Coronary artery (tissue), 2 donors: ENCODE measurements at places on chromosomes 6 and 20.

GRCh38 chr20:49661560-49662329, 51.9 kb downstream of the B4GALT5 start:
- no peak for DNase-seq

- DNase-seq = no peak
Measured at GRCh38 chr20:19838468-19838867, 80.4 kb downstream of the RIN2 start.

GRCh38 chr6:48542191-48542590, 431.2 kb upstream of the PTCHD4 start:
- DNase-seq = no peak

DNA sequence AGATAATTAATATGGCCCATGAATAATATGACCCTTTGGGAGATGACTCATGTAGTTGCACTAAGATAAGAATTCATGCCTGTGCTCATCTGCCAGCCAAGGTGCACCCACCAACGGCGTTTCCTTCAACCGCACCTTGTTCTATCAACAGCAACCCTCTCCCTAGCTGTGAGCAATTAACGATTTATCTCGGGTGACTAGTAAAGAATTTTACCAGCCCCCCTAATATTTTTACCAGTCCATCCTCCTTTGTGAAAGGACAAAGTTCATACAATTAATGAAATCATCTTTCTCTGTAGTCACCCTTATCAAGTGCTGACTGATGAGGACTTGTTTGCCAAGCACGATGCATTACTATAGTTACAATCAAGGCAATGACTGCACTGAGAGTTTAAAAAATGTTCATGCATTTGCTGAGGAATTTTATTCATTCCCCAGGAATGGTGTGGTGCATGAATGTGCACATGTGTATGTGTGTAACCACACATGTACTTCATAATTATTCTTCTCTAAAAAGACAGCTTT, 118.7 kb downstream of the SMOC2 start:
- DNase-seq = no peak

- DNase-seq = no peak
Measured at GRCh38 chr20:32638848-32639247, 34.9 kb downstream of the C20orf203 start.

DNA sequence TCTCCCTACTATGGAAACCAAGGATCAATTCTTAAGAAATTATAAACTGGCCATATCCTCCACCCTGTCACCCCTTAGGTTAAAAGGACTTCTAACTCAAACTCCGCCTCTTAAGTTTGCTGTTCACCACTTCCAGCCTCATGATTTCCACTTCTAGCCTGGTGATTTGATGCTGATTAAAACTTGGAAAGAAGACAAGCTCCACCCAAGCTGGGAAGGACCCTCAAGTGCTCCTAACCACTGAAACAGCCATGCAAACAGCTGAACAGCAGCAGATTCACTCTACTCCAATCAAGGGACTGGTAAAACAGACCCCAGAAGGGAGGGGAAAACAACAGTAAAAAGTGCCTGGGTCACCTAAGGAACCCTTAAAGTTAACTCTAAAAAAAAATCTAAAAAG, 10.3 kb downstream of the LCA5 start:
- DNase-seq = no peak

- DNase-seq = no peak
Measured at GRCh38 chr6:27332692-27333641, 20.9 kb upstream of the POM121L2 start.

DNA sequence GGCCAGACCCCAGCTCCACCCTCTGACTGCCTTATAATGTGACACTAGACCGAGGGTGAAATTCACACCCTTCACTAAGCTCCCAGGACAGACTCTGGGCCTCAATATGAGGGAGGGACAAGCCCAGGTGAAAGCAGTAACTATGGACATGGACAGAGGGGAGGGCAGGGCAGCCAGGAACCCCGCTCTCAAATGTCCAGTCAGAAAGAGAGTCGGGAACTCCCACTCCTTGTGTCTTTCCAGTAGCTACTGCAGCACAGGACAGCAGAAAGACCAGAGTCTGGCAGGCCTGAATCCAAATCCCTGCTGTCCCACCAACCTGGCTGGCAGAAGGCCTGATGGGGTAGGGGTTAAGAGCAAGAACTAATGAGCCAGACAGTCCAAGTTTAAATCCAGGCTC, 6.4 kb downstream of the C20orf96 start:
- DNase-seq = no peak

- no peak for DNase-seq
Measured at GRCh38 chr6:38959138-38959537, 89.4 kb upstream of the GLP1R start.
